Fibroblast of skin of left quadriceps (primary cell): ENCODE measurements at places on chromosomes 16 and 17.
A peak's percentile ranks its signal among the peaks of the same experiment; 100 is the strongest.

- DNase-seq, result peak; percentile 66
Measured at GRCh38 chr17:61284174-61284573, 115.5 kb upstream of the TBX2 start.

DNA sequence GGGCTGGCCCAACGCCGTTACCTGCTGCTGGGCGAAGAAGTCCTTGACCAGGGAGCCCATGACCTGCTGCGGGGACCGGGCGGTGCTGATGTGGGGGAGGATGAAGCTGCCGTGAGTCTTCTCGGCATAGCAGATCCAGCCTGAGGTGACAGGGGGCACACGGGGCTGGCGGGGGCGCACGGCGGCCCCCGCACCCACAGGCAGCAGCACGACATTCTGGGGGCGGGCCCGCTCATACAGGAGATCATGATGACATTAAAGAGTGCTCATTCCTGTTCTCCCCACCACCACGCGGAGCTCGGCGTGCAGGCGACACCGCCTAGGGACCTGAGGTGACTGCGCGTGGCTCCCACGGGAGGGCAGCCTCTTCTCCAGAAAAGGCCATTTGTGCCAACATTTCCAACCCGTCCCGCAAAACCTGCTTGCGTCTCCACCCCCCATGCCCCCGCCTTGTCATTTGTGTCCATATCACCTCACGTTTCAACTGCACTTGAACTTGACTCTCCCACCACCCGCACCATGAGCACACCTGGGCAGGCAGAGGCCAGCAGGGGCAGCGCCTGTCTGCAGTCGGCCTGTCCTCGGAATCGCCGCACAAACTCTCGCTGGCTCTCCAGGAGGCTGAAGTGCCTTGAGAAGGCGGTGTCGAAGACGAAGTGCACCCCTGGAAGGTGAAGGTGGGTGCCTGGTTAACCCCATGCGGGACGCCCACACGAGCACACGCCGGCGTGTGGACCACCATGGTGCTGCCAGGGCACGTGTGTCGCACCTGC lies 6.4 kb downstream of the CIAO3 start:
- DNase-seq, result no peak

DNA sequence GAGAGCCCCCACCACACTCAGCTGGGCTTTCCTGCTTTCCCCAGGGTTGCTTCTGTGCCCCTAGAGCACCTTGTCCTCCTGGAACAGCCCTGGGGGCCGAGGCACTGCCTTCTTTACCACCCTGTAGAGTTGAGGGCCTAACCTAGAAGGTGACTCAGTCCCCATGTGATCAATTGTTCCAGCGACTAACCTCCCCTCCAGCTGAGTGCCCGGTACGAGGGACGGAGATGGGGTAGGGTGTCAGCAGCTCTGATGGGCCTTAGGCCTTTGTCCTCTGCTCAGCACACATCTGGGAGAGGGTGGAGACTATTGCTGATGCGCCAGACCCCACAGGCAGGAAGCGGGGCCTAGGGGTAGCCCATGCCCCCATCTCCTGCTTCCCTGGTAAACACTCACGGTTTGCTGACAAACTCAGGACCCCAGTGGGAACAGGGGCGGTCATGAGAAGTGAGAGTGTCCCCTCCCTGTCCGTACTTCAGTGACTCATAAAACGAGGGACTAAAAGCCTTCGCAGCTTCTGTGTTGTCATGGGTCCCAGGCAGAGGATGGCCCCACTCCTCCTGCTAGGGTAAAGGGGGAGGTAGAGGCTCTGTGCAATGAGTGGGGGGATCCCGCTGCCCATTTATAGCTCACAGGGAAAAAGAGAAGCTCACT lies 33.1 kb downstream of the NECAB2 start:
- DNase-seq, result no peak

- no peak for DNase-seq
Measured at GRCh38 chr17:75480281-75480680, 23.8 kb downstream of the TMEM94 start.

GRCh38 chr17:79650861-79651260 lies 40.0 kb upstream of the RBFOX3 start:
- no peak for DNase-seq

DNA sequence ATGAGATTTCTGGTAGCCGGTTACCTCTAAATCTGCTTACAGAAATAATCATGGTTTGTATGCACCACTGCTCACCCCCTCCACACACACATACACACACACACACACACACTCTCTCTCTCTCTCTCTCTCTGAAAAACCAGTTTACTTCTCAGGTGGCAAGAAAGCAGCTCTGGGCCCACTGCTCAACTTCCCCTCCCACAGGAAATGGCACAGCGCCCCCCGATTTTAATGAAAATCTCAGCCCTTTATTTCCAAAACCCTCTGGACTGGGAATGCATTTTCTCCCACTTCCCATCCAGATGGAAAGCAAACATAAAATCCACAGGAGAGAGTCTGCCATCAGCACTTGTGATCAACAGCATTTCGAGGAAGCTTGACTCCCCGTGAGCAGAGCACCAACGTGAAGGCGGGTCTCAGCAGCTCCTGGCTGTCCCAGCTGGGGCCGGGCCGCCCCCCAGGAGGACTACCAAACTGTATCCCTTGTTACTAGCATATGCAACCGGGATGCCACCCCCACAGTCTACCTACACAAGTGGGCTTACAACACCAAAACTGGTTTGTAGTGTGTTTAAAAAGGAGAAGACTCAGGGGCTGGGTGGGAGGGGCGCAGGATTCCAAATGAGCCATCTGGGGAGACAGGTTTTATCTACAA lies 121.1 kb downstream of the SLC39A11 start:
- no peak for DNase-seq

- DNase-seq, result no peak
Measured at GRCh38 chr17:40072735-40073346, 10.1 kb downstream of the THRA start.

DNA sequence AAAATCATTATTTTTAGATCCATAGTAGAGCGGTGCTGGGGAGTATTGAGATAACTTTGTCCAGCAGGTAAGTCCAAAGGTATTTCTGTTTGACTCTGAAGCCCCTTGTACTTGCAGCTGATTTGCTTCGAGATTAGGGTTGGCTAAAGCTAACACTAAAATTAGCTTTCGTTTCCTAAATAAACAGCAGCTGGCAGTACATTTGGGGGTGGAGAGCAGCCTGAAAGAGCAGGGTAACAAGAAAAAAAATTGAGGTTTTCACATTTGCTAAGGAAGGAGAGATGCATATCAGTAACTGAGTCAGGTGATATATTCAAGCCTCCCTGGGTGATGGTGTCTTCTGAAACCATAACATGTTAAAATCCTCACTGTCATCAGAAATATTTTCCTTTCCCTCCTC lies 37.4 kb upstream of the TMC5 start:
- DNase-seq, result no peak

DNA sequence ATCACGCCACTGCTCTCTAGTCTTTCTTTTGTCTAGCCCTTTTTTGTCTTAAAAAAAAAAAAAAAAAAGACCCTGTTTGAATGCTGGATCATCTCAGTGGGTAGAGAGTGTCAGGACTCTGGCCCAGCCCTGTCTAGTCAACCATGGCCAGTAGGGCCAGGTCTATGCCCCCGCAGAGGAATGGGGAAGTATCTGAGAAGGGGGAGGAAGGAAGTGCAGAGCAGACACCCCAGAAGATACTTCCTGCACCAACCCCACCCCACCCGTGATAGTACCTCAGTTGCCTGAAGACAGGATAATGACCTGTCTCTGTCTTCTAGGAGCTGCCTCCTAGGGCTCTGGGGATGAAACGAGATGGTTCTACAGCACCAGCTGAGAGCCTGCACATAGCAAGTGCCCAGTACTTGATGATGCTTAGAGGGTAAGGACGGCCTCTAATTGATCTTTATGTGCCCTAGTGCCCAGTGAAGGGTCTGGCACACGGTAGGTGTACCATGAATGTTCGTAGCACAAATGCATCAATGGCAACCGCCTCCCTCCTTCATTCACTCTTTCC lies 55.4 kb downstream of the ABAT start:
- no peak for DNase-seq

DNA sequence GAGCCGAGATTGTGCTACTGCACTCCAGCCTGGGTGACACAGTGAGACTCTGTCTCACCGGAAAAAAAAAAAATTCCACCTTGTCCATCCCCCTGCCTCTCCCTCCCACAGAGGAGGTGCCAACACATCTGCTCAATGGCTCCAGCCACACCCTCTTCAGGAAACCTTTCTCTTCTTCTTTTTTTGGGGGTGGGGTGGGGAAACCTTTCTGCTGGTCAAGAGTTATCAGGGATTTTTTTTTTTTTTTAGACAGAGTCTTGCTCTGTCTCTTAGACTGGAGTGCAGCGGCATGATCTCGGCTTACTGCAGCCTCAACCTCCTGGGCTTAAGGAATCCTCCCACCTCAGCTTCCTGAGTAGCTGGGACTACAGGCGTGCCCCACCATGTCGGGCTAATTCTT lies 18.7 kb downstream of the TNS4 start:
- DNase-seq, result no peak

DNA sequence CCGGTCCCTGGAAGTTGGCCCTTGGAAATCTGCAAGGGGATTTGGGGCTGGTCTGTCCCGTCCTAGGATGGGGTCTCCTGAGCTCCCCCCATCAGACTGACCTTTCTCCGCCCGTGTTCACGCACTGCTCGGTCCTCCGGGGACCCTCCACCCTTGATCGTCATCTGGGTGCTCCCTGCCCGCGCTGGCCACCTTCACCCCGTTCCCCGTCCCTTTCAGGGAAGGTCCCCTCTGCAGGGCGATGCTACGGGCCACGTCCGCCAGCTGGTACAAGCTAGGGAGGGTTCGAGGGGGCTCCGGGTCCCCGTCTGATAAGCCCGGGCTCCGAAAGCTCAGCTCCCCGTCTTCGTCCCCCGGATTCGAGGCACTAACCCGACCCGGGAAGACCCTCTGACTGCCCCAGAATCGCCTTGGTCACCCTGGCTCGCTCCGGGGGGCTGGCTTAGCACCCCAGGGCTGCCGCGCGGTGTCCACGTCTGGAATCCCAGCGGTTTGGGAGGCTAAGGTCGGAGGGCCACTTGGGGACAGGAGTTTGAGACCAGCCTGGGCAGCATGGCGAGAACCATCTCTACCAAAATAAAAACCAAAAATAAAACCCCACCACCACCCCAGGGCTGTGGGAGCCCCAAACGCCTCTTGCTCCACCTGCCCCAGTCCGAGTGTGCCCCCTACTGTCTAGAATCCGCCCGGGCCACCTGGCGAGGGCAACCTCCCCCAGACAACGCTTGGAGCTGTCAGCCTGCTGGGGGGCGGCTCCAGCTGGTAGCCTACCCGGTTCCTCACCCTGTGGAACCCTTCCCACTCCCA lies 1.1 kb upstream of the SLC43A2 start:
- no peak for DNase-seq

DNA sequence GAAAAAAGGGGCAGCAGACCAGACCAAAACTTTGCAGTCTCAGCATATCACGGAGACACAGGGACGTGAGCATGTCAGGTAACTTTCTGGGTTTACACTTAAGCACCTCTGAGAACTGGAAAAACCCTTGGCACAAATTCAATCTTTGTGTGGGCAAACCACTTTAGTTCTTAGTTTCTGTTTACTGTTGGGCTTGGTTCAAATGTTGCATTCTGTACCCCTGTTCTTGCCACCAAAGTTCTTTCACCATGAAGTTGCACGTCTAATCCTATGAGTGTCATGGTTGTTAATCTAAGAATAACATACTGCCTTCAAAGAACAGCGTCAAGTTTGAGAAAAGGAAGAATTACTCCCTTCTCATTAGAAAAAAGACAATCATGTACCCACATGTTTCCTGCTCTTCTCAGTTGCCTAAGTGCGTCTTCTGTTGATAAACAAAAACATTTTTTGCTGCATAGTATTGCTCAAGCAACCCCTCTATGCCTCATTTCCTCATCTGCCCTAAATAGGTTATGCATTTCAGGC lies 11.6 kb downstream of the KRT33A start:
- no peak for DNase-seq

DNA sequence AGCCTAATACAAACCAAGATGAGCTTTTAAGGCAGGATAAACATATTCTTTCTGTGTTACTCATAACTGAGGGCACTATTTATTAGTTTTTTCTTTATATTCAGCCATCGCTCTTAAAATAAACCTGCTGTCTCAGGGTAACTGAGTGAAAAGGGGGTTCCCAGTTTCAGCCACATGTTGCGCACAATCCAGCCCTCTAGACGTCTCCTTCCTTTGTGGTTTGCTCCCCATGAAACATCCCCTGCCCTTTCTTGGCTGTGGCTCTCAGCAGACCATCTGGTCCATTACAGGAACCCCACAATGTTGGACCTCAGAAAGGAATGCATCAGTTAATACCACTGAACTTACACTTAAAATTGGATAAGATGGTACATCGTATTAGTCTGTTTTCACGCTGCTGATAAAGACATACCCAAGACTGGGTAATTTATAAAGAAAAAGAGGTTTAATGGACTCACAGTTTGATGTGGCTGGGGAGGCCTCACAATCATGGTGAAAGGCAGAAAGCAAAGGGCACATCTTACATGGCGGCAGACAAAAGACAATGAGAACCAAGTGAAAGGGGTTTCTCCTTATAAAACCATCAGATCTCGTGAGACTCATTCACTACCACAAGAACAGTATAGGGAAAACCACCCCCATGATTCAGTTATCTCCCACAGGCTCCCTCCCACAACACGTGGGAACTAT lies 12.6 kb upstream of the IL21R start:
- DNase-seq, result no peak
